ENCODE measurements at places on chromosomes 13 and 19. TPM values are rescaled to one million over a fixed set of nuclear protein-coding genes. Genes with fewer than 3 reads are reported as not detected.

DNA sequence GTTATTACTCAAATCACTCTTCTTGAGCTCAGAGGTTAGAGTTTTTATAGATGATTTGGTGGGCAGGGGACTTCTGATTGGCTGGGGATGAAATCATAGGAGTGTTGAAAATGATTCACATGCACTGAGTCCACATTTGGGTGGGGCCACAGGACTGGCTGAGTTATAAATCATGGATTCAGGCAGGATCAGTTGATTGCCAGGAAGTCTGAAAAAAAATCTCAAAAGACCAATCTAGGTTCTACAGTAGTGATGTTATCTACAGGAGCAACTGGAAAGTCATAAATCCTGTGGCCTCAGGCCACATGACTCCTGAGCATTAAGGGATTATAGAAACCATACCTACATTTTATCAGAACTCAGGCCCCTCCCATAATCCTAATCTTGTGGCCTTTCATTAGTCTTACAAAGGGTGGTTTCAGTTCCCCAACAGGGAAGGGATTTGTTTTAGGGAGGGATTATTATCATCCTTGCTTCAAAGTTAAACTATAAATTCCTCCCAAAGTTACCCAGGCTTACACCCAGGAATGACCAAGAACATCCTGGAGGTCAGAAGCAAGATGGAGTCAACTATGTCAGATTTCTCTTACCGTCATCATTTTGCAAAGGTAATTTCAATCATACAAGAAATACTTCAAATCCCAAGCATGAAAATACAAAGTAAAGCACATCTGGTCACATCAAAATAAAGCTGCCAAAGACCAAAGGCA lies 5.6 kb upstream of the CCDC70 start:
- no peak for DNase-seq

DNA sequence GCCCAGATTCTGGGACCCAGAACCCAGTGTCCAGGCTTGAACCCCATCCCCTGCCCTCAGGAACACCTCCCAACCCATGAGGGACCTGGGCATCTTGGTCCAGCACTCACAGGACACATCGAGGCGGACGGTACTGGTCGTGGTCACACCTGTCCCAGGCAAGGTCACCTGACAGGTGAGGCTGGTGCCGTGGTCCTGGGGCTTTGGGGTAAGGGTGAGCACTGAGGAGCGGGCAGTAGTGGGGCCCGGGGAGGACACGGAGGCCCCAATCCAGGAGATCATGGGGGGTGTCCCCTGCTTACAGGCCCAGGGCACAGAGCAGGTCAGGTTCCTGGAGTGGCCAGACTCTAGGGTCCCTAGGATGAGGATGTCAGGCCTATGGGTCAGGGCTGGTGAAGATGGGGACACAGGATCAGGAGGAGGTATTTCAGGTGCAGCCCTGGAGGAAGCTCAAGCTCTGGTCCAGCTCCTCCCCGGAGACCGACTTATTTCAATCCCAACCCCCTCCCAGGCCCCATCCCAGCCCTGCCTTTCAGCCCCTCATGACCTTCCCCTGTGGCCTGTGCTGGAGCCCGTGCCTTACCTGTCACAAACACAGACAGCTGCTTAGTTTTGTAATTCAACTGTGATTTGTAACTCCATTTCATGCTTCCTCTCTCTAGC lies 772 bp downstream of the SIGLEC8 start:
- no peak for DNase-seq

- DNase-seq = no peak
Observed at GRCh38 chr19:13447978-13448377, 58.3 kb downstream of the CACNA1A start.

Gene KIR2DL1
- total RNA-seq = 0.58 TPM

- no peak for DNase-seq
Observed at GRCh38 chr19:8673276-8673891, 25.2 kb downstream of the ACTL9 start.

DNA sequence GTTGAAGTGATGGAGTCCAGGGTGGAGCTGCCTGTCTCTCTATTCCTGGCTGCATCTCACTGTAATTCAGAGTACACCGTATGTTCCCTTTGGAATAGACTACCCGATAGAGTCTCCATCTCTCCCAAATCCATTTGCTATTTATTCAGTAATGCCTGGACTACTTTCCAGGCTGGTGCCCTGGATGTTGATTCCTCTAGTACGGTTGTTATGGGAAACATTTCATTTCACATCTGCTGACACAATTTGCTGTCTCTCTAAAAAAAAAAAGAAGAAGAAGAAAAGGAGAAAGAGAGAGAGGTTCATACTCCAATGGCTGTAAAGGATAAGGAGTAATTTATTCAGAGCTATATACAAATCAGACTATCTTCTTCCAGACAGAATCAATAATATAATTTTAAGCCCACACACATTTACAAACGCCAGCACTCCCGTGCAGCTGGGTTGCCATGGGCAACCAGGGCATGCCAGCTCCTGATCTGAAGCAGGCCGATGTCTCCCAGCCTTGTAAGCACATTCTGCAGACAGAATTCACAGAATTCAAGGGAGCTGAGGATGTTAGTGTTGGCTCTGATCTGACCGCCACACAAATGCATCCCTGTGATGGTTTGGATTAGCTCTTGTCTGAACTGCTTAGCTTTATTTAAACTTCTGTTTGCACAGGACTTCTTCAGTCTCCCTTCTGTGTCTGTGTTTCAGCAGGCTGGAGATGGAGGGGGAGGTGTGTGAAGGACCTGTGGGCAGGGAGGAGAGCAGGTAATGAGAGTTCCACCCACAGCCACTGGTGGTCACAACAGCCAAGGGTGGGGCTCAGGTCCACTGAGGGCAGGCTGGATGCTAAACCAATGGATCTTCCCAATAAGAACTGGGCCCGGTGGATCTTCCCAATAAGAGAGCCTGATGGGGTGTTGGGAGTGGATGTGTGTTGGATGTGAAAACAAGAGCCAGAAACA lies 66.0 kb downstream of the TEX26 start:
- no peak for DNase-seq

- no peak for DNase-seq
Observed at GRCh38 chr13:49995625-49996101, 1.2 kb upstream of the TRIM13 start.

- DNase-seq = no peak
Observed at GRCh38 chr13:83007226-83007625, 875.0 kb downstream of the SLITRK1 start.

- no peak for DNase-seq
Observed at GRCh38 chr19:41156207-41156606, 36.8 kb upstream of the CYP2S1 start.

- no peak for DNase-seq
Observed at GRCh38 chr19:40810160-40810559, 11.2 kb downstream of the EGLN2 start.

DNA sequence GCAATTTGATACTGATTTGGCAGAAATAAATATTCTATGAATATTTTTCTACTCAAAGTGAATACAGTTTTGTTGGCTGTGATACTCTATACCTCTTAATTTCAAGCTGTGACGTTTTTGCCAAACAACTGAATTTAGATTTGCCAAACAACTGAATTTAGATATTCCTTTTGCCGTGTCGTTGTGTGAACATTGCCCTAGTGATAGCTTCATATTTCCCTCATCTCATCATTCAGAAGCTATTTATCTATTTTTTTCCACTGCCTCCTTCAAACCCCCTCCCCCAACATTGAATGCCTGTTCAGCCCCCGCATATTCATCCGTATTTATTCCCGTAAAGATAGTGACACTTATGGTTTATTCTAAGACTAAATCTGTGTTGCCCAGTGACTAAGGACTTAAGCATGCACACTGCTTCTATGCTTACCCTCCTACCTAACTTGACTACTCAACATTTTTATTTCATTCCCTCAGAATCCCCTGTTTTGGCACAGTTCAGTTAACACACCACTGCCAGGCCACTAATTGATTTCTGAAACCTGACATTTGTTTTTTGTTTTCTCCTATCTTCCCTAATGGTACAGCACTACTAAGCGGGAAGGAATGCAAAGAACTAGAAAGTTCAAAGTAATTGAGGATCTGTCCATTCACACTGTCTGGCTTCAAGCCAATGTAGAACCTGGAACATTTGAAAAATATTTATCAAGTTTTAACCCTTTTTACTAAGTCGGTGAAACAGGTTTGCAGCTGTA lies 2.8 kb upstream of the KLF5 start:
- no peak for DNase-seq

GRCh38 chr13:102152790-102153189 lies 249.1 kb downstream of the FGF14 start:
- no peak for DNase-seq

- DNase-seq = peak; percentile 100
Observed at GRCh38 chr19:2096480-2097202, at the start of gene IZUMO4. IZUMO4 (plus strand) TSS chr19:2096915; CDS start chr19:2096946, 31 bp downstream.

Gene ODAD3
- total RNA-seq = 0.49 TPM

DNA sequence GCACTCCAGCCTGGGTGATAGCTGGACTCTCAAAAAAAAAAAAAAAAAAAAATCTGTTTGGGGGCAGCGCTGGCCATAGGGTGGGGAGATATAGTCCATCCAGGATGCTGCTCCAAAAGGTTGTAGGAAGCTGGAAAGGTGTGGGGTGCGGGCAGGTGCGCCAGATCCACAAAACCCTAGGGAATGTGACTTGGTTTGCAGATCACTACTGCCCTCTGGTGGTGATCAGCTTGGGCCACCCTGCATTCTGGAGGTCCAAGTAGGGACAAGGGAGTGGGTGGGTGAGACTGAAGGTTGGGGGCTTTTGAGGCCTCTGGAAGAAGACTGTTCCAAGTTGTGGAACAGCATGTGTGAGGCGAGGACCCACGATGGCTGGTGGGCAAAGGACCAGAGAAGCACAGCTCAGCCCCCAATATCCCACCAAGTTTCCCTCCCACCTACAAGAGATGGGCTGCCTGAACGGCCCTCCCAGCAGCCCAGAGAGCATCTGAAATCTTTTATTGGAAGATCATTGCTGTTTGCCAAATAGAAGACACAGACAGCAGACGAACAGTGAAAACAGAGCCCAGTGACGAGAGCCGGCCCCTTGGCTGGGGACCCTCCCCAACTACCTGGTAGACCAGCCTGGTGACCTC lies 10.4 kb upstream of the TYK2 start:
- DNase-seq = peak; percentile 77

DNA sequence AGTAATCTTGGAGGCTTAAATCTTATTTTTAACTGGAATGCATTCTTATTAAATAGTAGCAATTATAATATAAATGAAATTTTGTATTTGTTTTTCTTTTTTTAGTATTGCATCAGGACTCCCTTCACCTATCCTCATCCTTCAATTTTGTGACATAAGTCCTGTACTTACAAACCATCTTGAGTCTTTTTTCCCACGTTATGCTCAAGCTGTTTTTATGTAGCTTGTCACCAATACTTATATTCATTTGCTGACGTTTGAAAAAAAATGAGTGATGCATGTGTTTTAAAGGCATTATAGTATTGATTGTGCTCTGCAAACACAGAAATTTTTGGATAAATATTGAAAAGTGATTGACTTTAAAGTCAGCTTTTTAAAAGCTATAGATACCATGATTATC lies 888 bp downstream of the GPR18 start:
- no peak for DNase-seq

Gene LRRC63
- 0.29 TPM for total RNA-seq

Gene OR7D2
- 0.52 TPM for total RNA-seq

GRCh38 chr13:100491164-100491842 lies 97.3 kb downstream of the GGACT start:
- DNase-seq = no peak

- no peak for DNase-seq
Observed at GRCh38 chr13:73842626-73843025, 291.6 kb downstream of the KLF12 start.

DNA sequence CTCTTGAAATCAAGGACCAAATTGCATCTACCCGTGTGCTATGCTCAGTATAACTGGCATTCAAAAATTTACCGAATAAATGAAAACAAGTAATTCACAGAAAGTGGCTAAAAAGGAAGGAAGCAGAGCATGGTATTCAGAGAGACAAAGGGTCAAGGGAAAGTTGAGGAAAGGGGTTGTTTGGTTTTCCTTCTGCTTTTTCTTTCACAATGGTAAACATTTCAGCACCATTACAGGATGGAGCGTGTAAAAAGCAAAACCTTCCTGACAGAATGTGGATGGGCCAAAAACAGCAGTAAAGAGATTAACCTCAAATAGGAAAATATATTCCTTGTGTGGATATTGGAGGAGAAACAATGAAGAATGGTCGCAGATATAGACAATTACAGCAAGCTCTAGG lies 14.8 kb downstream of the DIAPH3 start:
- DNase-seq = no peak

DNA sequence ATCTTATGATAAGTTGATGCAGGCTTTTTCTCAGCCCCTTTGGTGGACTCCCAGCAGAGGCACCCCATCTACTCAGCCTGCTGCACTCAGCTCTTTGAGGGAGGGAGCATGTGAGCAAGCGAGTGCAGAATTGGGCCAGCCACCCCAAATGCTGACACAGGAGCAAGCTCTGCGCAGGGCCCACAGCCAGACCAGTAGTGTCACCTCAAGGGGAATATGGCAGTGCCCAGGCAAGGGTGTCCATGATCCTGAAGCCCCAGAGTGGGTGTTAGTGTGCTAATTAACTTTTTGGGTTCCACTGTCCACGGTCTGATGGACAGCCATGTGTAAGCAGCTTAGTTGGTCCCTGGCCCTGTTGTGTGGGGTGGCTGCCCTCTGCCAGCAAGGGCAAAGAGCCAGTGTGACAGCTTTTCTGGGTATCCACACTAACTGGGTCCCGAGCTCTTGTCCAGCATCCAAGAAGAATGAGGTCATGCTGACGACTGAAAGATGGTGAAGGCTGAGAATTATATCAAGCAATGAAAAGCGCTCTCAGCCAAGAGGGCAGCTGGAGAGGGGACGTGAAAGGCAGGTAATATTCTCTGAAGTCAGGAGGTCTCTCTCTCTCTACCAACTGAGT lies 898.3 kb upstream of the PCDH9 start:
- DNase-seq = no peak

GRCh38 chr19:41902594-41902993 lies 19.6 kb downstream of the ARHGEF1 start:
- DNase-seq = no peak

DNA sequence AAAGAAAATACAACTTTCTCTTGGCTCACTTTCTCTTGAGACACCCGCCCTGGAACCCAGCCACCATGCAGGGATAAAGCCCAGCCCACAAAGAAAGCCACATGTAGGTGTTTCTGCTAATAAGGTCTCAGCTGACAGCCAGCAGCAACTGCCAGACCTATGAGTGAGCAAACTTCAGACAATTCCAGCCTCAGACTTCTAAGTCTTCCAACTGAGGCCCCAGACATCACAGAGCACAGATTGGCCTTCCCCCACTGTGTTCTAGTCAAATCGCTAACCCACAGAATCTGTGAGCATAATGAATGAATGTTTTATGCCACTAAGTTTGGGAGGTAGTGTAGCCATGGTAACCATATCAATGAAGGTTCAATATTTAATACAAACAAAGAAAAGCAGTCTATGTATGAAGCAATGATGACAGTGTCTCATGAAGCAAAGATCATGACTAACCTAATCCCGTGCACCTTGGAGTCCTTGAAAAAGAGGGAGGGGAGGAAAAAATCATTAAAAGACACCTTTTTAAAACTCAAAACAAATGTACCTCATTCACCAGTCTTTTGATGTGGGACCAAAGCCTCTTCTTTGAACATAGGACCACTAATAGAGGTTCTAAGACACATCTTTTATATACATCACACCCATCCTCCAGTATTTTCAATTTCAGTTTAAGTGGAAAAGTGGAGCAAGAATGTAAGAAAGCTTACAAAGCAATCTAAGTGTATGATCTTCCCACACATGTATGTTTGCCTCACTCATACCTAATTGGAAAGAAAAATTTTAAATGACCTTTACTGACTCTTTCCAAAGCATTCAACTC lies 6.2 kb downstream of the MRPS31 start:
- DNase-seq = no peak
